ENCODE measurements at places on chromosomes 1 and 21.

- no peak for DNase-seq
Measured at GRCh38 chr1:22527555-22528296, 35.6 kb upstream of the EPHA8 start.

- DNase-seq, result no peak
Measured at GRCh38 chr1:154888757-154889156, 18.7 kb upstream of the KCNN3 start.

- no peak for DNase-seq
Measured at GRCh38 chr1:159867664-159868026, 5.2 kb upstream of the VSIG8 start.

- DNase-seq, result no peak
Measured at GRCh38 chr1:198669023-198669698, 30.3 kb downstream of the PTPRC start.

- no peak for DNase-seq
Measured at GRCh38 chr1:233859446-233859845, 45.0 kb upstream of the SLC35F3 start.

DNA sequence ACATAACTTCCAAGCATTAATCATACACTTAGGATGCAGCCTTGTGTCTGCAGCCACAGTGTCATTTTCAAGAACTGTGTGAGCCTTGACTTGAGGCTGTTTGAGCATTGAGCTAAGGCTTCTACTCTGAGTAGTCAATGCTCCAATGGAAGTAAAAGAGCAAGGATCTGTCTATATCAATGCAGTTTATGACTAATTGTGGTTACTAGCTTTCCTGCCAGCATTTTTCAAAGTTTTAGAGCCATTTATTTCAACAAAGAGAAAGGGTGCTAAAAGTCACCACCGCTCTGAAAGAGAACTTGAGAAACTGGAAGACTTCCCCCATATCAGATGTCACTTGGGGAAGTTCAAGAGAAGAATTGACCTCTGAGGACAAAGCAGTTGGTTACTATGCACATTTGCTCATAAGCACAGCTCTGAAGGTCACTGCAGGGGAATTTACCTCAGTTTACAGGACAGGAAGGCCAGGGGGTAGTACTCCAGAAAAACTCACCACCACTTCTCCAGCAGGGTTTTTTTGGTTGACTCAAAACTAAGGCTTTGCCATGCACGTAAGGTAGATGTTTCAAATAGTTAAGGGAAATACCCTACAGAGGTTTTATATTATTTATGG is 24.5 kb upstream of the RGS1 start:
- DNase-seq, result no peak

DNA sequence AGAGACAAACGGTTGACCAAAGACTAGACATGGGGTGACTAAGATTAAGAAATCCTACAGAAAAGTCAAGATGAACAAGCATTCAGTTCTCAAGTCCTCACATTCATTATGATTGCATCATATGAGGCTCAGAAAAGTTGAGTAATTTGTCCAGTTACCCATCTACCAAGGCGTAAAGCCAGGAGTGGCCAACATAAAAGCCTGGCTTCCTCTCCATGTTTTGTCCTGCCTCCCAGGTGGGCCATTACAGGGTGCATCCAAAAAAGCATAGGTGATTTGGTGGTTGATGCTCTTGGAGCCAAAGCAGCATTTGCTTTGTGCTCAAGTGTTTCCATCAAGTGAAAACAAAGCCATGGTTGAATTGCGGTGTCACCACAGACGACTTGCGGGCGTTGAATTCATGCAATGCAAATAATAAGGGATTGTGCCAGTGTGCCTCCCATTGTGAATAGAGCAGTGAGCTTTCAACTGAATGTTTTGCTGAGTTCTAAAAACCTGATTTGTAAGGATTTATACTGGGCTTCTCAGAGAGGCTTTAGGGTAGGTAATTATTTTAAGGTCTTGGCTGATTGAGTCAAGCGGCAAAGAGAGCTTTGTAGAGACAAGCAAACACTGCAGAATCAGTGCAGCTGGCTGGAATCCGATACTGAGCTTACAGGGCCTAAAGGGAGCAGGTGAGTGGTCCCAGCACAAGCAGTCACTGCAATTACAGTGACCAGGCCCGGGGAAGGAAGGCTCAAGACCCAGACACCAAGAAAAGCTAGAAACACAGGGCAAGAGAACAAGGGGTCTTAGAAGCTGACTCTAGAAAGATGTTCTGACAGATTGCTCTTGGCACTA is 54.1 kb downstream of the KCNJ15 start:
- no peak for DNase-seq

All from Right ventricle myocardium inferior (tissue), 1 donor.